ENCODE measurements at places on chromosomes 5 and 9. TPM values are rescaled to one million over a fixed set of nuclear protein-coding genes. Genes with fewer than 3 reads are reported as not detected.

DNA sequence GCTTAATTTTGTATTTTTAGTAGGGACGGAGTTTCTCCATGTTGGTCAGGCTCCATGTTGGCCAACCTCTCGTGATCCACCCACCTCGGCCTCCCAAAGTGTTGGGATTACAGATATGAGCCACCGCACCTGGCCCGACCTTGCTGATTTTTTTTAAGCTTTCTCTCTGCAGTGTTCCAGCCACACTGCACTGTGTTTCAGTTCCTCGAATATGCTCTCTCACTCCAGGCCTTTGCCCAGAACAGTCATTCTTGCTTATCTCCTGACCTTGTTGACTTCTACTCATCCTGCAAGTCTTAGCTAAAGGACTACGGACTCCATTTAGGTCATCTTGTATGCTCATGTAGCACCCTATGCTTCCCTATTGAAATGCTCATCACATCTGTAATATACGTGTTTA, 3.3 kb downstream of the SNAPC3 start:
- no peak for DNase-seq

GRCh38 chr5:146877178-146877681, 1.3 kb downstream of the PPP2R2B start:
- DNase-seq = no peak

- no peak for DNase-seq
Observed at GRCh38 chr5:103582364-103582763, 19.8 kb upstream of the NUDT12 start.

GRCh38 chr9:96122282-96122681, 179.7 kb downstream of the HSD17B3 start:
- DNase-seq = no peak

DNA sequence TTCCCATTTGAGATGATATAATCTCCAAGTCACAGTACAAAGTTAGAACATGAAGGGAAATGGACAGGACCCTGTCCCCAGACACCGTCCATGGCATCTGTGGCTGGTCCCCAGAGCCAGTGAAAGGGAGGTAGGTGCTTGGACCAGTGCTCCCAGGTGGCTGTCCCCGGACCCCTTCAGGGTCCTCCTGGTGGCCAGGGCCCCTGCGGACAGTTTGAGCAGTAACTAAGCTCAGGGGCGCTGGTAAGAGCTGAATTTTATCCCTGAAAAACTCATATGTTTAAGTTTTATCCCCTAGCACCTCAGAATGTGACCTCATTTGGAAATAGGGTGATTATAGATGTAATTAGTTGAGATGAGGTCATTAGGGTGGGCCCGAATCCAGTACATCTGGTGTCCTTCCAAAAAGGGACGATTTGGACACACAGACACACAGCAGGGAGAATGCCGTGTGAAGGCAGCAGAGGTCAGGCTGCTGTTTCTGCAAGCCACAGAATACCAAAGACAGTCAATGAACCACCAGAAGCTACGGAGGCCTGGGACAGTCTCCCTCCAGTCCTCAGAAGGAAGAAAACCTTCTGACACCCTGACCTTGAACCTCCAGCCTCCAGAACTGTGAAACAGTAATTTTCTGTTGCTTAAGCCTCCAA, 185.0 kb downstream of the ATPSCKMT start:
- no peak for DNase-seq

DNA sequence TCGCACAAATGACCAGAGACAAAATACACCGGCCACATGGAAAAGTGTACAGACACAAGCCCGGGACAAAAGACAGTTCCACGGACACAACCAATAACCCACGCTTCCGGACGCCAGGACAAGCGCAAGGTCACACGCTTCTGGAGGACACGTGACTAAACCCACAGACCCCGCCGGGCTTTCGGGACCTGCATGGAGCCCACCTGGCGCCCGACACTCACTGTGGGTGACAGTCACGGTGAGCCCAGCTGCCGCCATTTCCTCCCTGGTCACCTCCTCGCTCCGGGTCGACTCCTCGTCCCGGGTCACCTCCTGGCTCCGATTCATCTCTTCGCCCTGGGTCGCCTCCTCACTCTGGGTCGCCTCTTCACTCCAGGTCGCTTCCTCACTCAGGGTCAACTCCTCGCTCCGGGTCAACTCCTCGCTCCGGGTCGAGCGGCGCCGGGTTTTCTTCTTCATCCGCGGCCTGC, 470 bp downstream of the BAG1 start:
- no peak for DNase-seq

DNA sequence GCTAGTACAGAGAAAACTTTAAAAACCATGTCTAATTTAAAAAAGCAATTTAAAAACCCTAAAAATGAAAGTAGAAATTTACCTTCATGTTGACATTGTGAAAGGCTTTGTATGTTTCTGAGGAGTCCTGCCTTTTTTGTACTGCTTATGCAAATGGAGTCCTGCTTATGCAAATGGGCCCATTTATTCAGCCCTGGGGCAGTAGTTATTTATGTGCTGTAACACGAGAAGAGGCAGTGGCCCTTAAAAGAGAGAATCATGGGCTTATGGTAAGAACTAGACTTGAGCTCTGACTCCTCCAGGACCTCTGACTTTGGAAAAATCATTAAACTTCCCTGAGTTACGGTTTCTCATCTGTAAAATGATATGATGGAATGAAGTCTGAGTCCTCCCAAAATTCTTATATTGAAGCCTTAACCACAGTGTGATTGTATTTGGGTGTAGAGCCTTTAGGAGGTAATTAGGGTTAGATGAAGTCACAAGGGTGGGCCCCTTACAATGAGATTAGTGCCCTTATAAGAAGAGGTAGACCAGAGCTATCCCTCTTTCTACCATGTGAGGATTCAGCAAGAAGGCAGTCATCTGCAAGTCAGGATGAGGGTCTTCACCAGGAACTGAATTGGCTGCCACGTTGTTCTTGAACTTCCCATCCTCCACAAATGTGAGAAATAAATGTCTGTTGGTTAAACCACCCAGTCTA, 447.8 kb upstream of the CD180 start:
- no peak for DNase-seq

DNA sequence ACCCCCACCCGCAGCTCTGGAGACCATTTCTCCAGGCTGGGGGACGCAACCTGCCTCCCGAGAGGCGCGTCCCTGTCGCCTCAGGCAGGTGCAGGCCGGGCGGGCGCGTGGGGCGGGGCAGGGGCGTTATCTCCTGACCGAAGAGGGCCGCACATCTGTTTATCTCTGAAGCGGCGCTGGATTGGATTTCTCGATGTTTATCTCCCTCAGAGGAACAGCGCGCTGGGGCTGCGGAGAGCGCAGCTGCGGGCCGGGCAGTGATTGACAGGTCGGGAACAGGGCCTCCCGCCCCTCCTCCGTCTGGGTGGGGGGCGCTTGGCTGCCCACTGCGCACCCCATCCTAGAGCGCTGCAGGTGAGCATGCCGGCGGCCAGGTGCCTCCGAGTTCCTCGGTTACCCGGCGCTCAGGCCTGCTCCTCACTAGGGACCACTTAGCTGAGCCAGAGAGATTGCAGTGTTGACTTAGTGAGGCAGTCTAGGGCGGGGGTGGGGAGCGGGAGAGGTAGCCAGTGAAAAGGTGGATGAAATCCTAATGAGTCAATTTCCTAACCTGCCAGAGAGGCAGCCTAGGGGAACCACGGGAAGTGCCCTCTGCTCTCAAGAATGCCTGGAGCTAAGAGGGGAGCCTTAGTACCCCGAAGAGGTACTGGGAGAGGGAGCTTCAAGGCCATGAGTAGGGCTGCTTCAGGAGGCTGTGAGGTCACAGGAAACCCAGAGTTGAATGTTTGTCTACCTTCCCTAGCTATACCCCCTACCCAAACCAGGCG, 39.6 kb upstream of the TIFAB start:
- no peak for DNase-seq

The TMEM8B gene
- 3.7 TPM for total RNA-seq

The INSL6 gene
- total RNA-seq = not detected

The CD72 gene
- total RNA-seq = 1.6 TPM

The SYK gene
- 36.1 TPM for total RNA-seq

The PDGFRB gene
- total RNA-seq = 366 TPM

The SH3GL2 gene
- not detected for total RNA-seq

The RAB14 gene
- total RNA-seq = 31.0 TPM

The BRINP1 gene
- total RNA-seq = 0.24 TPM

The ECM2 gene
- total RNA-seq = 80.6 TPM

Measured in omental fat pad (tissue), 4 donors.